Stimulated activated CD4-positive, alpha-beta T cell treated with anti-CD3 and anti-CD28 coated beads, Interleukin-2, amount 100 ng/mL, for 4 hours (primary cell): ENCODE measurements at places on chromosomes 1 and 21.

GRCh38 chr1:201783058-201783457, 45.9 kb upstream of the IPO9 start:
- no peak for DNase-seq

GRCh38 chr1:30751830-30752650, 5.5 kb downstream of the LAPTM5 start:
- DNase-seq = no peak

DNA sequence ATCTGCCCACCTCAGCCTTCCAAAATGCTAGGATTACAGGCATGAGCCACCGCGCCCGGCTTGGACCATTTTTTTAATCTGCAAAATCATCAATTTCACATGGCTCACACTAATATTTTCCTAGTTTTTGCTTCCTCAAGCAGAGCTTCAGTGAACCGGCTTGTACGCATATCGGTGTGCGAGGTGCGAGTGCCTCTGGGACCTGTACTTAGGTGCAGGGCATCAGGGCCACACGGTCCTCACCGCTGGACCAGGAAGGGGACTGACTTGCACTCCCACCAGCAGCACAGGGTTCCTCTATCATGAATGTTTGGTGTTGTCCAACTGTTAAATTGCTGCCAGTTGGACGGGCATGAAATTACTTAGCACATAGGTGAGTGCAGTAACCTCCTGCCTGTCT, 15.4 kb upstream of the SHE start:
- no peak for DNase-seq

- DNase-seq = no peak
Observed at GRCh38 chr1:93443454-93443853, 4.5 kb upstream of the FNBP1L start.

- peak; percentile 47 for DNase-seq
Observed at GRCh38 chr1:224497714-224498573, 63.3 kb upstream of the WDR26 start.

DNA sequence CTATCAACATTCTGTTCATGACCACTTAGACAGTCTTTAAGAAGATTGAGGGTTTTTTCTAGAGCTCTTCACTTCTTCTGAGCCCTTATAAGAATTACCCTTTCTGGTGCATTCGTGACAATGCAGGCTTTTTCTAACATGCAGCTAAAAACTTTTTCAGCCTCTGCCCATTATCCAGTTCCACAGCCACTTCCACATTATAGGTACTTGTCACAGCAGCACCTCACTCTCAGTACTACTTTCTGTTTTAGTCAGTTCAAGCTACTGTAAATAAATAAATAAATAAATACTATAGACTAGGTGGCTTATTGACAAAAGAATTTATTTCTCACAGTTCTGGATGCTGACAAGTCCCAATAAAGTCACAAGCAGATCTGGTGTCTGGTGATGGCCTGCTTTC, 284.4 kb upstream of the PKN2 start:
- DNase-seq = no peak

GRCh38 chr1:169585181-169585580, 1.1 kb downstream of the F5 start:
- no peak for DNase-seq

- no peak for DNase-seq
Observed at GRCh38 chr1:206606867-206607266, 5.4 kb downstream of the EIF2D start.
